Vagina (tissue), 2 donors: ENCODE measurements at places on chromosomes 16 and 17.
A peak's percentile ranks its signal among the peaks of the same experiment; 100 is the strongest.

DNA sequence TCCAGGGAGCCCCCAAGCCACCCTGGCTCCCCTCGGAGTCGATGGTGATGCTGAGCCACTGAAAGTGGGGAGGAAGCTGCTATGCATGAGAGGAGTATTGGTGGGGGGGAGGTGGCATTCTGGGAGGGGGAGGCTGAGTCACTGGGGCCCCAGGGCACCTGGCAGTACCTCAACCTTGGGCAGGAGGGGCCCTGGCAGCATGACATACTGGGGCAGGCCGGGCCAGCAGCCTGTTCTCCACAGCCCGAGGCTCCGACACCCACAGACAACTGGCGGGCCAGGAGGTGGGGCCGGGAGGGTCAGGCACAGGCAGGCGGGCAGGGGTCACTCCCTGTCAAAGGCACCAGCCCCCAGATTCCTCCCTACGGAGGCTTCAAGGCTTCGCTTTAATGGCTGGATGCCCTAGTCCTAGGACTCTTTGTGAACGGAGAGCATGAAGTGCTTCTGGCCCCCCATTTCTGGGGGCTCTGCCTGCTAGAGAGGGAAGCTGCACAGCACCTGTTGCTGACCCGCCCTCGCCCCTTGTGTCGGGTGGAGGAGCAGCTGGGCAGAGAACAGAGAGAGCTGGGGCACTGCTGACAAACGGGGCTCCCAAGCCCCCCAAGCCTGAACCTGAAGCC, 928 bp downstream of the CASKIN2 start:
- no peak for DNase-seq

DNA sequence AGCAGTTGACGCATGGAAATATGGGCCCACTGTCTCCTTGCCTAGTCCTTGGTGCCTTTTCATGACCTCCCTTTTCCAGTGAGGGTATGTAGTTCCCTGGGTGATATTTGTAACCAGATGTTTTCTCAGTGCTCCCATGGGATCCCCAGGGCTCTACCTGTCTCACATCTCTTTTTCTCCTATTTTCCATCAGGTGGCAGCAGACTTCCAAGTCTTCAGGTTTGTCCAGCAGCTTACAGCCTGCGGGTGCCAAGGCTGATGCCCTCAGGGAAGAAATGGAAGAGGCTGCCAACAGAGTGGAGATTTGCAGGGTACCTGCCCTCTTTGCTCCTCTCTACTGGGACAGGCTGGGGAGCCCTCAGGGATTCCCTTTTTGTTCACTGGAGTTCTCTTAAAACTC, 89.1 kb downstream of the ELAC2 start:
- no peak for DNase-seq

DNA sequence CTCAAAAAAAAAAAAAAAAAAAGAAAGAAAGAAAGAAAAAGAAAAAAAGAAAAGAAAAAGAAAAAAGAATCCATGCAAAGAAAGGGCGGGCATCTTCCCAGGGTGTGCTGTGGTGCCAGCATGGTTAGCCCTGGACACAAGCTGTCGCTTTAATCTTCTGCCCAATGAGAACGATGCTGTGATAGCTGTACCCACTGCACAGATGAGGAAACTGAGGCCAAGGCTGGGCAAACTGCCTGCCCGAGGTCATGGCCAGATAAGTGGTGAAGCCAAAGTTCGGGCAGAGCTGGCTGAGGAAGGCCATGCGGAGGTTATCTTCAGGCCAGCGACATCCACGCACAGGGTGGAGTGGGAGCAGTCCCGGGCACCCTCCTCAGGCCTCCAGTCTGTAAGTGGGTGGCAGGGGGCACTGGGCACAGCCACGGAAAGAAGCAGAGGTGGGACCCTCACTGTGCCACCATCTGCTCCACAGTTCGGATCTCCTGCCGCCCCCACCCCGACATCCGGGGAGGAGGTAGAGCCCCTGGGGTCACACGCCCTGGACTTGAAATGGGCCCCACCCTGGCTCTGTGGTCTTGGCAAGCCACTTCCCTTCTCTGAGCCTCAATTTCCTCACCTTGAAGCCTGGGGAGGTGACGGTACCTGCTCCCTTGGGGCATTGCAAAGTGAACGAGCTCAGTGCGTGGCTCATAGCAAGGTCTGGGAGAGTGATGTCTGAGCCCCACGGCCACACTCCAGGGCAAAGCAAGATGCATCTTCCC, 6.5 kb downstream of the FBXL16 start:
- no peak for DNase-seq

GRCh38 chr16:89615596-89616090, 2.2 kb downstream of the DPEP1 start:
- no peak for DNase-seq

DNA sequence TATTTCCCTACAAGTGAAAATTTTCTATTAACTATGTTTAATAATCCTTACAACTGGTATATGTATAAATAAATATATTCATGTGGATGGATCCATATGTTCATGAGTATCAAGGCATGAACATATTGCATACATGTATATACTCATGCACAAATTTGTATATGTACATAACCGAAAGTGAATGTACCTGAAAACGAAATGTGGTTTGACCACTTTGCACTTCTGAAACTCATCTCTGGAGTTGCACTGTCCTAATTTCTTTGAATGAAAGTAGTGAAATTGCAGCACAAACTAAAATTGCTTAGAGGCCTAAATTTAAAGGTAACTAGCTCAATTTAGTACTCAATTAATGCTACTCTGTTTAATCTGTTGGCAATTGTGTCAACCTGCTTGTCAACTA, 27.4 kb upstream of the GNAO1 start:
- no peak for DNase-seq

- DNase-seq: no peak
Observed at GRCh38 chr17:69388822-69389442, 25.6 kb upstream of the MAP2K6 start.

GRCh38 chr16:35628976-35629375, 2169.6 kb downstream of the TP53TG3F start:
- peak; percentile 19 for DNase-seq

DNA sequence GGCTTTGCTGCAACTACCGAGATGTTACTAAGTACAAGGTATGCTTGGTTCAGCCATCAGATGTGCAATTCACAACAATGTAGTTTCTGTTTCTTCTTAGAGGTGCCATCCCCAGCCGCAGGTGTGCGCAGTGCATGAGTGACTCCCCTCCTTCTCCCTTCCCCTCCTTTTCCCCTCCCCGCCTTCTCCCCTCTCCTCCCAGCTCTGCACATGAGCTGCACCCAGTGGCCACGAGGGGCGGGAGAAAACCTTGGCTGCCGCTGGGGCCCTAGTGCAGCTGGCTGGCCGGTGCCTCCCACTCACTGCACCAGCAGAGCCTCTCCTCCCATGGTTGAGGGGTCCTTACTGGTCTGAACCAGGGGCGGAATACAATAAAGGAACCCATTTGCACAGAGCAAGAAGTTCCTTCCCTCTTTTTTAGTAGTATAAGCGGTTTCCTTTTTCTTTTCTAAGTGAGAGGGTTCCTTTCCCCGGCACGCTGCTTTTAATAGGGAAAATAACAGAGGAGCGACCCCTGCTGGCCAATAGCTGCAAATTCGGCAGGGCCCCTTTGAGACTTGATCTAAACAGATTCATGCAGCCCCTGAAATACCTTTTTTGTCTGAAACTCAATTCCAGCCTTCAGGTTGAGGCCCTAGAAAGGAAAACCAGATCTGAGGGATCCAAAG, 7.8 kb upstream of the CCL15 start:
- DNase-seq: no peak

DNA sequence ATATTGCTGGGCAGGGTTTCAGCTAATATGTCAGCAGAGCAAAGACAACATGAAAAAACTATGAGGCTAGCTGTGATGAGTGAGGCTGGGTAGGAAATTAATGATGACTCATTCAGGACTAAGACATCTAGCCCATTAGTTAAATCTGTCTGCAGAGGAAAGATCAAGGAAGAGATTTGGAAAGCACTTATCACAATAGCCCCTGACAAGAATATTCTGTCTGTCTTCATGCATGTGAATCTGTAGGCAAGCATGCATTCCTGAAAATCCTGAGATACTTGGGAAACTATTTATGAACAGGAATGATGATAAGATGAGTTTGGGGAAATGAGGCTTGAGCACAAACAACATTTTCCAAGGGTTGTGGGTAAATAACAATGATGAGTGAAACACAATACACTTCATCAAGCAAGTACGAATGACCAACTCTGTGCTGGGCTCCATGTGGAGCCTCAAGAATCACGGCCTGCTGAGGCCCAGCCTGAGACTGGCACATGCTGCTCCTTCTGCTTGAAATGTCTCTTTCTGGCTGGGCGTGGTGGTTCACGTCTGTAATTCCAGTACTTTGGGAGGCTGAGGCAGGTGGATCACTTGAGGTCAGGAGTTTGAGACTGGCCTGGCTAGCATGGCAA, 96.5 kb upstream of the ASIC2 start:
- DNase-seq: no peak

- no peak for DNase-seq
Observed at GRCh38 chr16:23222929-23223328, 40.4 kb downstream of the SCNN1G start.

- DNase-seq: no peak
Observed at GRCh38 chr16:78869492-78869891, 731.0 kb downstream of the MAF start.

DNA sequence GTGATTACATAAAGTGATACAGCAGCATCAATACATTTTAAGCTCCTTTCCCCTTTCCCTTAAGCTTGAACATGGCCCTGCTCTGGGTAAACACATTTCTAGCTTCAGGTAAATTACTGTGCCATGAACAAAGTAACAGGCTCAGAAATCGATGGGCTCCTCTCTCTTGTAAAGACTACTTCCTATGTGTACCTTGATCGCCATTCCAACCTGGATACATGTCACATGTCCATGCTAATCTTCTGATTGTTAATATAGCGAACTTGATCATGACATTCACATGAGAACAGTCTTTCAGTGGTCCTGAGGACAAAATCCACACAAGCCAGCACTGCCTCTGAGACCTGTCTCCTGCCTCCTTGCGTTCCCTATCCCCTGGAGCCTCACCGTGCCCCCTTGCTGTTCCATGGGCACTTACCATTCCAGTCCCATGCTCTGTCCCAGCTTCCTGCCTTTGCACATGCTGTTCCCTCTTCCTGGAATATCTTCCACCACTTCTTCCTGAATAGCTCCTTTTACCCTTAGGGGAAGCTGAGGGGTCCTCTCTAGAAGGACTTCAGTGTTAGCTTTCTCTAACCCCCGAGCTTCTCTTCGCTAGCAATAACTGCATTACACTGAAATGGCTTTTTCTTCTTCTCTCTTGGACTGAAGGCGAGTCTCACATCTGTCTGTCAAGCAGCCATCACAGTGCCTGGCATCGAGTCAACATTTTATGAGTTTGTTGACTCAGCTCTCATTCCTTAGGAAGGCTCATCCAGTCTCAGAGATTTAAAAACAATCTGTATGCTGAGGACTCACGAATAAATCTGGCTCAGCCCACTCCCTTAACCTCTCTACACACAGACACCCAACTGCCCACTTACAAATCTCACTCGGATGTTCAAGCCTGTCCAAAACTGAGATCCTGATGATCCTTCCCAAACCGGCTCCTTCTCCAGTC, 93.3 kb downstream of the ASIC2 start:
- DNase-seq: no peak

- DNase-seq: no peak
Observed at GRCh38 chr16:530111-530817, 2.8 kb downstream of the CAPN15 start.

DNA sequence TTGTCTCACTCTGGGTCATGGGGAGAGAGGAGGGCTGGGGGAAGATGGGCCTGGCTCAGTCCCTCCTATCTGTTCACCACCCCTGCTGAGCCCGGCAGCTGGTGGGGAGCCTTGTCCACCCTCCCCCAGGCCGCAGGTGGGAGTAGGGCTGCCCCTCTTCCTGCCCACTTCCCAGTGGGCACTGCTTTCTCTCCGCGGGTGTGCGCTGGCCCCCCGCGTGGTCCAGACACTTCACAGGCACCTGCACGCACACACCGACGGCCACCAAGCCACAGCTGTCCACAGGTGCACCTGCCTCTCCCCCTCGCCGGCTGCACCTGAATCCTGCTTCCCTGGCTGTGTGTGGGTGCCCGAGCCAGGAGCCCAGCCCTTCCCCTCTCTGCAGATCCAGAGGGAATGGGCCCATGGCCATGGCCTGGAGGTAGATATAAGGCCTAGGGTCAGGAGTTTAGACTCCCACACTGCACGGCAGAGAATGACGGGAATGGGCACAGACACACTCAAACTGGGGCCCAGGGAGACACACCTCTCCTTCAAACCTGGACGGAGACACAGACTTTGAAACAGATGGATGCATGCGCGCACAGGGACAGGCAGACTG, 2.0 kb downstream of the NHERF2 start:
- DNase-seq: no peak

- no peak for DNase-seq
Observed at GRCh38 chr17:17548044-17548443, 43.5 kb downstream of the PEMT start.

DNA sequence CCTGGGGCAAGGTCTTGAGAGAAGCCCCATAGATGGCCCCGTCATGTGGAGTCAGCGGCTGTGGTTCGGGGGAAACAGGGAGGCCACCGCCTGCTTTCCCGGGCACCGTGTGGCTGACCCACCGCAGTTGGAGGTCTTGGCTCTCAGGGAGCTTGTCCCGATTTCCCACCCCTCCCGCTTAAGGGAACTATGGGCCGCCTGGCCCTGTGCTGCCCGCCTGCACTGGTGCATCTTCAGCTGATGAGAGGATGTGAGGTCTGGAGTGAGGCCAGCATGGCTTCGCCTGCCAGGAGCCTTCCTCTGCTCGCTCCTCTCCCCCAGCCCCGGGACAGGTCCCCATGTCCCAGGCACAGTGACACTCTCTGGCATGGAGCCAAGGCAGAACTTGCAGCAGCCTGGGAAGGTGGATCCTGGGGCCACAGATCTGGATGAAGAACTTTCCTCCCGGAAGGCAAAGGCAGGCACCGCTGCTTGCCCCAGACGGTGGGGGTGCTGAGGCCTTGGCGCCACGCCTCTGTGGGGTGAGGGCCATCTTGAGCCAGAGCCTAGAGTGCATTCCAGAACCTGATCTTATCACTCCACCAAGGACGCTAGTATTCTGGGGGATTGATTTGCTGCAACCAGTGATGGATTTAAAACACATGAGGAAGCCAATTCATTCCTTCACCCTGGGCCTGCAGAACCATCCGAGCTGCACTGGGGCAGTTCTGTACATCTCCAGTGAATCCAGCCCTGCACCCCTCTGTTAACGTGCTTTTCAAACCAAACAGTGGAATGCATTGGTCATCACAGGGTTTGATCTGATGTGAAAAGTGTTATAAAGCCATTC, 178.6 kb upstream of the TNRC6C start:
- no peak for DNase-seq

GRCh38 chr17:81428948-81429774, 33.9 kb downstream of the BAHCC1 start:
- no peak for DNase-seq

GRCh38 chr17:75878174-75878998, at the start of gene TRIM47:
TRIM47 (minus strand) TSS chr17:75878581; CDS start chr17:75878548, 33 bp downstream.
- no peak for DNase-seq

GRCh38 chr16:66508914-66509496, 40.9 kb downstream of the TK2 start:
- DNase-seq: no peak

- no peak for DNase-seq
Observed at GRCh38 chr16:65388592-65388991, 266.7 kb upstream of the CDH11 start.

DNA sequence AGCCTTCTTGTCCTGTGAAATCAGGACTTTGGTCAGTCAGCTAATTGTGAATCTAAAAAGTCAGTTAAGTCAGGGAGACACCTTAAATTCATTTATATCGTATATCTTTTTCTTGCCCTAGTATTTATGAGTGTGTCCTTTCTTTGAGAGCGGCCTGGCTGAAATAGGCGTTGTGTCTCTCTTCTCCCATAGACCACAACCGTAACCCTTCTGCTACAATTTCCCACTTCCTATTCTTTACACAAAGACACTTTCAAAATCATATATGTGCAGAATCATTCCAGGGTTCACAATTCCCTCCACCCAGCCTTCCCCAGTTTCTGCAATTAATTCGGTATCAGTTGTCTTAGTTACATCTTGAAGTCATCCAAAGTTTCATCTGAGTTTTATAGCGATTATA, 14.0 kb upstream of the COTL1 start:
- DNase-seq: no peak
